A172 (cell line): ENCODE measurements at places on chromosomes 4 and X.

GRCh38 chrX:71637848-71638247 lies 19.5 kb upstream of the CXCR3 start:
- peak; percentile 25 for DNase-seq

DNA sequence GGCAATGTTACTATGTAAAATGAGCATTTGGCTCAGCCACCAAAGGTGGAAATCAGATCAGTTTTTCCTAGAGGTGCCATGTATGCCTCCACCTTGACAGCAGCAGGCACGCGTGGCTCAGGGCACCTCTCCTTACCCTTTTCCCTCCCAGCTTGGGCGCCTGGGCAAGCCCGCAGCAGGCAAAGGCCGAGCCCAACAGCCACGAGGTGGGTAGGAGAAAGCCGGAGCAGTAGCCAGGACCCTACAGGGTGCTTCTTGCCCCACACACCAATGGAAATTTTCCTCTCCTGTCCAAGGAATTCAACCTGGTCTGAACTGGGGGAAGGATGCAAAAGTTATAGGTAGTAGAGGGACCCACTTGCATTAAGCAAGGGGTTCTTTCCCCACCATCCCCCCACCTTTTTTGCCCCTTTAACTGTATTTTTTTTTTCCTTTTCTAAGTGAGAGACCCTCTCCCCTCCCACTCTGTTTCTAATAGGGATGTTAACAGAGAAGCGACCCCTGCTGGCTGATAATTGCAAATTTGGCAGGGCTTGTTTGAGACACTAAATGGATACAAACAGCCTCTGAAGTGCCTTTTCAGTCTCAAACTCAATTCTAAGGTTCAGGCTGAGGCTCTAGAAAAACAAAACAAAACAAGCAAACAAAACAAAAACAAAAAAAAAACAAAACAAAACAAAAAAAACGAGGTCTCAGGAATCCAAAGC lies 895.1 kb downstream of the PCDH18 start:
- DNase-seq, result no peak

GRCh38 chr4:162151386-162151785 lies 12.4 kb downstream of the FSTL5 start:
- no peak for DNase-seq

- DNase-seq, result no peak
Measured at GRCh38 chrX:153626025-153626633, 20.9 kb upstream of the DUSP9 start.

DNA sequence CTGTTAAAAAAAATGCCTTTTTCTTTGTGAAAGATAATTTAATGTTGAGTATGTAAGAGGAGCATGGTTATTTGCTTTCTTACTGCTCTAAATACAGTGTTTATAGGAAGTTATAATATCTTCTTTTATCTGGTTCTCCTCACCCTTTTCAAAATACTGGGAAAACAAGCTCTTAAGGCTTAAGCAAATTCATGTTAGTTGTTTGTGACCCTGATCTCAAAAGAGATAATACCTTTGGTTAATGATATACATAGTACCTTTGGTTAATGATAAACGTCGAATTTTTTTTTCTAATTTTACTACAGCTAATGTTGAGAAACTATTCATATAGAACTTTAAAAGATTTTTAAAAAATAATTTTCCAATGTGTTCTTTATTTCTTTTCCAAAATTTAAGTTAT lies 180.1 kb downstream of the RAPGEF2 start:
- no peak for DNase-seq

- peak; percentile 32 for DNase-seq
Measured at GRCh38 chrX:56248492-56248891, 16.3 kb downstream of the KLF8 start.

DNA sequence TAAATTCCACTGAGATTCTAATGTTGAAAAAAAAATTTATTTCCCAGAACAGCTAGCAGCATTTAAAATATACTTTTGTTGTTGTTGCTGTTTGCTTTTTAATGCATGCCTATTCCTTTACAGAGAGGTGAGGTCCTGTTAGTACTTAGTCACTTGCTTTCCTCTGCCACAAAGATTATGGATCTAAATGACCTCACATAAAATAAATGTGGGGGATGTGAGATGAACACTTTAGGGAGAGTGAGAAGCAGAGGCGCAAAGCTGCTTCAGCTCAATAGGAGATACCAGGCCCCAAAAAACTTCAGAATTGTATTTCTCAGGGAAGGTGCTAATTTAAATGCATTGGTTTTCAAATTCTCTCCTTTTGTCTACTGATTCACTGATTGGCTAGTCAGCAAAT lies 4.0 kb downstream of the LDB2 start:
- DNase-seq, result no peak

DNA sequence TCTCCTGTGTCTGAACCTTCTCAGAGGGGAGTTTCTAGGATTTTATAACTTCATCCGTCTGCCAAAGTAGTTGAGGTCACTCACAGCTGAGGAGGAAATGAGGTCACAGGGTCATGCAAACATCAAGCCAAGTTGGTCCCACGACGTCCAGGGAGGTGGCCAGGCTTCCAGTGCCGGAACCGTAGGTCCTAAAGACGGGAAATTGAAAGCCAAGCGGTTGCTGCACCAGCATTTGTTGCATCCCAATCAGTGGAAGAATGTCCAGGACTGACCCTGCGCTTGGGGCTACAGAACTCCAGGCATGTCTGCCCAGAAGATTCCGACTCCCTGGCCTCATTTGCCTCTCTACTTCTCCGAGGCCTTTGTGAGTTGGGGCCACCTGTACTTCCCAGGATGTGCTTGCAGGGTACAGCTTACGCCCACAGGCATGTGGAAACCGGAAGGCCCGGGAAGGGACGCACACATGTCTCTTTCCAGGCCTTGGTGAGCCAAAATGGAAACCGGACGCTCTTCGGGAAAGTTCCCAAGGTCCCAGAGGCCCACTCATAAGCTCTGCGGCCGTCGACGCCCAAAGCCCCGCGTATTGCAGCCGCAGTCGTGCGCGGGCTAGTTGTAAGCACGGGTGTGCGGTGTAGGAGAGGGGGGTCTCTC lies 9.3 kb downstream of the PRDM8 start:
- DNase-seq, result no peak

- DNase-seq, result peak; percentile 16
Measured at GRCh38 chrX:12011075-12011474, 127.2 kb upstream of the FRMPD4 start.

DNA sequence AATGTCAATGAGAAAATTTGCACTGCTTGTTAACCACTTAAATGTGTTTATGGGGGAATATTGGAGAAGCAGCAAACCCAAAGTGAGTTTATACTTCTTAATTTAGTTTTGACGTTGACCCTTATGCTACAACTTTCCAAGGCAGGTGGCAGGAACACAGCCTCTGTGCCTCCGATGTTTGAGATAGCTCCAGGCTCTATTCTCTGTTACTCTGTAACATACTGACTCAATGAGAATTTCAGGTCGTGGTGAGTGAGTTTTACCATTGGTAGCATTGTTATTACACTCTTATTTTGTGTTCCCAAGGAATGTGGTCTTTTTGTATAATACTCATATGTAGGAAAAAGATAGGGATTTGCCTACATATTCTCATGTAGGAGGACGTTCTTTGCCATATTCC lies 210.7 kb downstream of the BMPR1B start:
- no peak for DNase-seq

GRCh38 chr4:77454858-77455257 lies 150.8 kb upstream of the CXCL13 start:
- no peak for DNase-seq

- peak; percentile 50 for DNase-seq
Measured at GRCh38 chr4:151798678-151799416, 38.0 kb upstream of the GATB start.

GRCh38 chr4:101005659-101006058 lies 341.7 kb downstream of the PPP3CA start:
- no peak for DNase-seq

DNA sequence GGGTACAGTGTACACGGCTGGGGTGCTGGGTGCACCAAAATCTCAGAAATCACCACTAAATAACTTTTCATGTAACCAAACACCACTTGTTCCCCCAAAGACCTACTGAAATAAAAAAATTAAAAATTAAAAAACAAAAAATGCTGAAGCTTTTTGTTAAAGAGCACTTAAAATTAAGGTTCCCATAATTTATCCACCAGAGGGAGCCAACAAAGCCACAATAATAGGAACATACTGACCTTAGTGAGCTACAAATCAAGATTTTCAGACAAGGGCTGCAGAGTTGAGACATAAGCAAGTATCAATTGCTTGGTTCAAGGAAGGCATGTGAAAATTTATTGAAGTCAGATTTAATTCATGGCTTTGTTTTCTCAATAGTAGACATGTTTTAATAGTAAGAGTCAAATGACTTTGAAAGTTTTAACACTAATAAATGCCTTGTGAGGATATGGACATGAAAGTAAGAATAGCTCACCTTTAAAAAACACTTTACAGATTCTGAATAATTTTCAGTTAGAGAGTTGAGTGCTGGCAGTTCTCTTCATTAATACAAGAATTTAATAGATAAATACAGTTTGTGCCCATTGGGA lies 43.0 kb upstream of the SCOC start:
- DNase-seq, result no peak

DNA sequence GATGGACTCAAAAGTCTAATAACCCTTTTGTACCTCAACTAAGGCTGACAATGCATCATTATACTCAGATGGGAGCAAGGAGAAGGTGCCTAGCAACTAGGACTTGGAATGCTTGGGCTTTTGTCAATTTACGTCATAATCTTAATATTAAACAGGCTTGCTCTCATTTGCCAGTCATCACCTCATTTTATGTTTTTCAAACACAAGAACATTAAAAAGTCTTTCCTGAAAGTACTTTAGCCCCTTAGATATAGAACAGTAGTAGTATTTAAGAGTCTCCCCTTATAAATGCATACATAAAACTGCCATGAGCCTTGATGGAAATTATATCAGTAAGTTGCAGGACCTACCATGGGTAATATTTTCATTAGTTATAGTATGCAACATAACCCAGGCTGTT lies 150.7 kb upstream of the INTU start:
- no peak for DNase-seq

GRCh38 chr4:37802068-37802666 lies 24.3 kb upstream of the PGM2 start:
- DNase-seq, result peak; percentile 84

DNA sequence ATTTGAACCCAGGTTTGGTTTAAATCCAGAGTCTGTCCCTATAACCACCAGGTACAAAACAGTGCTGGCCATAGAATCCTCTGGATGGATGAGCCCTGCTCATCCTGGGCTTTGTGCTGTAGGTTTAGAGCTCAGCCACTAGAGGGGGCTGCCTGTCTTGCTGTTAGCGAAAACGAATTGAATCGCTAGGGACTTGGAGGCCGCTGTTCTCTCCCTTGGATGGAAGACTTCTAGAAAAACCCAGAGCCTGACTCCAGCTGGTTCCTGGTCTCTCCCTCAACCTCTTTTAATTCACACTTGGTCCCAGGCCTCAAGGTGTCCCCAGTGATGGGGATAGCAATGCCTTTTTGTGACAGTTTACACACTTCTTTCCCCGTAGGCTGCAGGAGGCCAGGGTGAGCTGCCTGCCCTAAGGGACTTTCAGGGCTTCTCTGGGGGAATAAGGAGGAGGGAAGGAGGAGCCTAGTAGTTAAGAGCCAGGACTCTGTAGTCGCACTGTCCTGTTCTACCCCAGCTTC lies 8.7 kb downstream of the RIPPLY1 start:
- DNase-seq, result peak; percentile 37

GRCh38 chrX:68699960-68700746 lies 52.7 kb downstream of the STARD8 start:
- DNase-seq, result peak; percentile 79

DNA sequence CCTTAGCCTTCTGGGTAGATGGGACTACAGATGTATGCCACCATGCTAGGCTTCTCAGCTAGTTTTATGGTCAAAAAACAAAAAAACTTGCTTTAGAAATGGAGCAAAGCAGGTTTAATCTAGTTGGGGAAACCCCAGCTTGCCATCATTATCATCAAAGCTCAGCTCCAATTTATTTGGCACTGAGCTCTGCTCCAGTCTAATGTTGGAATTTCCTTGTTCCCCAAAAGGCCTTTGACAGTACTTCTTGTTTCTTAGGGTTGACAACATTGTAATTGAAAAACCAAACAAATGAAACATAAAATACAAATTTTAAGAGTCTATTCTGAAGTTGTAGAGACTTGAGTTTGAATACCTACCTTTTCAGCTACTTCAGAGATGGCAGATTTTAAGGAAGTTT lies 48.0 kb downstream of the MRPL1 start:
- DNase-seq, result no peak

DNA sequence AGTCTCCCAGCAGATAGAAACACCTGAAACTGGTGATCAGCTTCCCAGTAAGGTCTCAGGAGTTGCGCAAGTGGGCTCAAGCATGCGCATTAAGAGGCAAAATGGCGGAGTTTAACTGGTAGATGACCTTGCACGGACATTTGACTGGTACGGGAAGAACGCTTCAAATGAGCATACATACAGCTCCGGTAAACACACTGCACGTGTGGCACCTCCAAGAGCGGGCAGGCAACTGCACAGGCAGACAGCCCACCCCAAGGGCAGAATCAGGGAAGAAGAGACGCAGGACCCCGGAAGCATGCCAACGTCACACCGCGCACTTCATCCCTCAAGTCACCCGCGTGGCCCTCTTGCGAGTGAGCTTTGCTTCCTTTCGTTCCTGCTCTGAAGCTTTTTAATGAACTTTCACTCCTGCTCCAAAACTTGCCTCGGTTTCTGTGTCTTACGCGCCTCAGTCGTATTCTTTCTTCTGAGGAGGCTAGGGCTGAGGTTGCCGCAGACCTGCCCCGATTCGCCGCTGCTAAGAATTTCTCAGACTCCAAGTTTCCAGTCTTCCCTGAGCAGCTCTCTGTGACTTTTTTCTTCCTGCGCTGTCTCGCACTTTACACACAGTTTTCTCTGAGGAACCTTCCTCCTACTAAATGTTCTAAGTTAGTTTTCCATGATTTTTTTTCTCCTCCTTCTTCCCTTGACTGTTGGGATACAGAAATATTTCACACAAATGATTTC lies 180.7 kb upstream of the ZFP42 start:
- DNase-seq, result peak; percentile 29

DNA sequence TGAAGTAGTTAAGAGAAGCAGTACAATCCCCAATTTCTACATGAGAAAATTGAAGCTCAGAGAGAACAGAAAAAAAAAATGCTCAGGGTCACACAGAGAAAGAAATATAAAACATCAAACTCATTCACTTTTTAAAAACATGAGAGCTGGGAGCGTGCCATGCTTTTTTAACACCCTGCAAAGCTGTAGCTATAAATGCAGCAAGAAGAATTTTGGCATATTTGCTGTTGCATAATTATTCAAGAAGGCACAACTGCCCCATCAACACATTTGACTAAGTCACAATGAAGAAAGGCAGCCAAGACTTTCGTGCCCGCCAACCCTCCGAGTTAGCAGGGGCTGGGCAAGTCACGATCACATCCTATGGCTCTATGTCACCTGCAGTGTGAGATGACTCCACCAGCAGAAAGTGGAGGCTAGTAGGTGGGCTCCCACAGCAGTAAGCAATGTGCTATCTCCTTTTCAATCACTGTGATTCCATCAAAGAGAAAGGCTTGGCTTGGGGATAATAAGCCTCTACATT lies 214.8 kb downstream of the DHX15 start:
- no peak for DNase-seq

DNA sequence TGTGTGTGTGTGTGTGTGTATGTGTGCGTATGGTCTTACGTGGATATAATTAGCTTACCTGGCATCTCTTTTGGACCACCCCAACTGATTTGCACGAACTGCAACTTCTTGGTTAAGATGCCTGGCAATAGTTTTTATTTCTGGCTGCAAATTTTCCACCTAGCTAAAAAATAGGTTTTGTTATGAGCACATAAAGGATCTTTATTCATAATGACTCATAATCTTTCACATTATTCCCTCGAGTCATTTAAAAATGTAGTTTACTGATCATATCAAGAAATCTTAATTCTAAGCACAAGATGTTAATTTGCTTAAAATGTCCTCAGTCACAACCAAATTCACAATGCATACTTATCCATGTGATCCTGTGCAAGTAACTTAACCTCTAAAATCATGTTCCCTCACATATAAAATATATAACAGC lies 1.5 kb downstream of the COX18 start:
- no peak for DNase-seq
